ENCODE measurements at places on chromosomes 5 and 9. TPM values are rescaled to one million over a fixed set of nuclear protein-coding genes. Genes with fewer than 3 reads are reported as not detected.

DNA sequence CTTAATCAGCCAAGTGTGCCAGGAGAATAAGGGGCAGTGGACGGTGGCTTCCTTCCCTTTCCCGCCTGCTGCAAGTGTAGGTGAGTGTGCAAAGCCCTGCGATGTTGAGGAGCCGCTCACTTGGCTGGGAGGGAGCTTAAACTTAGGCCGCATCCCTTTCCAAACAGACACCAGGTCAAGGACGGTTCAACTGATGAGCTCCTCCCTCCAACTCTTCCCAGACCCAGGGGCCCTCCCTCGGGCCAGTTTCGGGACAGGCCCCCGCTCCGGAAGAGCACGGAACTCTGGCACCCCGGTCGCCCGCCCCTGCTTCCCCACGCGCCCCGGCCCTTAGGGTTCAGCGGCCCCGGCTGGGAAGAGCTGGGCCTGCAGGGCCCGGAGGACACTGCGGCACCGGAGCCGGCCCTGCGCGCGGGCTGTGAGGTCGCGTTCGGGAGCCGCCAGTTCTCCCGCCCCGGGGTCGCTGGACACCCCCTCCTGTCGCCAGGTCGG lies 481 bp downstream of the MRPL36 start:
- peak; percentile 44 for DNase-seq

GRCh38 chr5:141413540-141414069 lies 818 bp downstream of the PCDHGA10 start:
- peak; percentile 15 for DNase-seq

DNA sequence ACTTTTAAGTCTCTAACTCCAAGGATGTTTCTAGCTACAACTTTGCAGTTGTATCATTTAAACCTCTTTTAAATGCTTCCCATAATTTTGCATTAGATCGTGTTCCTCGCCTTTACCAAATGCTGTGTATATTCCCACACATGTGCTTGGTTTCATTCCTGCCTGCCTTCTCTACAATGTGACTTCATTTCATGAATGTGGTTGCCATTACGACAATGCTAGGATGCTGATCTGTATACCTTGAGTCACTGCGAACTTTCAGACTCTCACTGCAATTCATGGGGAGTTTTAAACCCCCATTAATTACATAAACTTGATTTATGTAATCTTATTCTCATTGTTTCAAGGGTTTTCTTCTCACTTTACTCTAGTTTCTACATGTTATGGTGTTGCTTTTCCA lies 50.3 kb downstream of the UBE2QL1 start:
- no peak for DNase-seq

- peak; percentile 81 for DNase-seq
Measured at GRCh38 chr9:70406434-70406862, 8.0 kb downstream of the KLF9 start.

DNA sequence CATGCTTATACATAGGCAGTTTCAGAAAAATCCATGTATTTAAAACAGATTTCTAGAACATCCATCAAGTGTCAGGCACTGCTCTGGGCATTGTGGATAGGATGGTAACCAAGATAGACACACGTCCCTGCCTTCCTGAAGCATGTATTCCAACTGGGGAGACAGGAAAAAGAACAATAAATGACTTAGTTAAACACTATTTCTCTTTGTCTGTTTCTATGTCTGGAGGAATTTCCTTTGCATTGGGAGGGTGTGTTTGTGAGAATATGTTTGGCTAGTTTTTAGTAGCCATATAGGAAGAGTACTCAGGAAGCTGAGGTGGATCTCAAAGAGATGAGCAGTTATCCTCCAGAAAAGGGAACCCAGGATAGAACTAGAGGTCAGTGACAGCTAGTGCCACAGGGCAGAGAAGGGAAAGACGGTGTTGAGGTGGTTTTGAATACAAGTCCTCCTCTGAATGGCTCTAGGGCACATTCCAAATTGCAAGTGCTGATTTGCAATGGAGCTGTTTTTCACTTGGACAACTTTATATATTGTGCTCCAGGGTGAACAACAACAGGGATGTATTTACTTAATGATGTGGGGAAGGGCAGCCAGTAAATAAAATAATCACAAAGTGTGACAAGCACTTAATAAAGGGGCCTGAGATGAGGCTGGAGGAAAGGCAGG lies 144.7 kb upstream of the SHB start:
- no peak for DNase-seq

GRCh38 chr9:38042626-38043357 lies 26.2 kb downstream of the SHB start:
- DNase-seq = no peak

GRCh38 chr5:122366501-122366900 lies 54.5 kb downstream of the SNCAIP start:
- DNase-seq = no peak

GRCh38 chr5:154999865-155000264 lies 13.7 kb upstream of the KIF4B start:
- no peak for DNase-seq

DNA sequence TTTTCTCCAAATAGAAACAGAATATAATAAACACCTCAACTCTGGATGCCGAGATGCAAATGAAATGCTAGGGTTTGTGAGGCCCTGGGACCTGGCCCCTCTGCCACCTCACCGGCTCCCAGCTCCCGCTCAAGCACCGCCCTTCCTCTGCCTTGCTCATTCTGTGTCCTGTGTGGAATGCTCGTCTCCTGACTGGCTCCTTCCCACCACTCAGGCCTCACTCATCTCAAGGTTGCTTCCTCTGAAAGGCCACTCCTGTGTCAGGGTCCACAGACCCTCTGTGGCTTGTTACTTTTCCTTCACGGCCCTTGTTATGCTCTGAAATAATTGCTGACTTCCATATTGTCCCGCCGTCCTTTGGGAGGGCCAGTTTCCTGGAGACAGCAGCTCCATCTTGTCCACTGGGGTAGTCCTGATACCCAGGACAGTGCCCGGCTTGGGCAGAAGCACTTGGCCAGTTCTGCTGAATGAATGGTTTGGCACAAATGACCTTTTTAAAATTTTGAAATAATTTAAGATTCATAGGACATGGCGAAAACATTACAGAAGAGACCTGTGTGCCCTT lies 15.4 kb downstream of the RNF44 start:
- DNase-seq = no peak

GRCh38 chr9:115057559-115057958 lies 60.4 kb downstream of the TNC start:
- no peak for DNase-seq

DNA sequence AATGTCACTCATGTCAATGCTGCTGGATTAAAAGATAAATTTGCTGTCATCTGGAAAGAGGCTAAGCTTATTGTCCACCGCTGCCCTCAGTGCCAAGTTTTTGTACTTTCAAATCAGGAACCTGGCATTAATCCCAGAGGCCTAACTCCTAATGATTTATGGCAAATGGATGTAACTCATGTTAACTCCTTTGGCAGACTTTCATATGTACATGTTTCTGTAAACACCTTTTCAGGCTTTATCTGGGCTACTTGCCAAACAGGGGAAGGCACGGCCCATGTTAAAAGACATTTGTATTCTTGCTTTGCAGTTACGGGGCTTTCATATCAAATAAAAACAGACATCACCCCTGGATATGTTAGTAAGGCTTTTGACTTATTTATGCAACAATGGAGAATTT lies 608.0 kb upstream of the ACO1 start:
- peak; percentile 21 for DNase-seq

- DNase-seq = no peak
Measured at GRCh38 chr5:71751422-71751821, 32.3 kb downstream of the CARTPT start.

- DNase-seq = no peak
Measured at GRCh38 chr5:138466125-138466899, 1.0 kb downstream of the EGR1 start.

DNA sequence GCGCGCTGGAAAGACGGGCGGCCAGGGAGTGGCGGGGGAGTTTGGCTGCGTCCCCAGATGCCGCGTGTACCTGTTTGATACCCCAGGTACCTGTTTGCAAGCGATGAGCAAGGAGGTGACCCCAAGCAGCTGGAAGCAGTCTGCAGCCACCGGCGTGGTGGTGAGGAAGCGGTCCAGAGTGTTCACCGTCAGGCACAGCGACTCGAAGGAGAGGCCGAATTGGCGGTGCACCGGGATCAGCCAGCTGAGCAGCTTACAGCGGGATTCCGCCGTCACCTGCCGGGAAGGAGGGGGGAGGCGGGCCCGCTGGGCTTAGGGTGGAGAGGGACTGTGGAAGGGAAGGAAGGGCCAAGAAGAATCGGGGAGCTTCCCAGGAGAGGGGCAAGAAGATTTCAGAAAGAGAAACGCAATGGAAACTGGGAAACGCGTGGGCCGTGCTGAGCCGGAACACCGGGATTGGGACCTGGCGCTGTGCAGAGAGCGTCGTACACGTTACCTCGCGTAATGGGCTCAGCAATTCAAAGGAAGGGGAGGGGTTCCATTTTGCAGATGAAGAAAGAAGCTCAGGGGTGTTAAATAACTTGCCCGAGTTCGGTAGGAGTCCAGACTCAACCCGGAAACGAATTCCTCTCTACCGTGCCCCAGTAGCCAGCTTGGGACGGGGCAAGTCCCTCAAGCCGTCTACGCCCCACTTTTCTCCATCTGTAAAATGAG lies 980 bp downstream of the CCNO start:
- no peak for DNase-seq

- DNase-seq = no peak
Measured at GRCh38 chr5:124652514-124652819, 94.0 kb downstream of the ZNF608 start.

DNA sequence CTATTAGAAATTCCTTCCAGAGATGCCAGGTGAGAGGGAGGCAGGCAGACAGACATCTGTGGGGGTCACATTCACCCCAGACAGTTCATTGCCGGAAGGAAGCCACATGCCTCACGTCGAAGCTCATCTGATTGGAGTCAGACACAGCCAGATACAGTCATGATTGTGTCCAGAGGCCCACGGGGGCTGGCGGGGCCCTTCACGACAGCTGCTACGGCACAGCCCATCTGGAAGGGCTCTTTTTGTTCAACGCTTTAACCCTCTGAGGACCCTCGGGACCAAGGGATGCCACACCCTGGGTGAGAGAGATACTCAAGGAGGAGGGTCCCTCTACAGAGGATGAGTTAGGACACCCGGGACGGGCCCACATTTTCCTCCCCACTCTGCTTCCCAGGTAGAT lies 31.9 kb upstream of the GABRP start:
- DNase-seq = no peak

DNA sequence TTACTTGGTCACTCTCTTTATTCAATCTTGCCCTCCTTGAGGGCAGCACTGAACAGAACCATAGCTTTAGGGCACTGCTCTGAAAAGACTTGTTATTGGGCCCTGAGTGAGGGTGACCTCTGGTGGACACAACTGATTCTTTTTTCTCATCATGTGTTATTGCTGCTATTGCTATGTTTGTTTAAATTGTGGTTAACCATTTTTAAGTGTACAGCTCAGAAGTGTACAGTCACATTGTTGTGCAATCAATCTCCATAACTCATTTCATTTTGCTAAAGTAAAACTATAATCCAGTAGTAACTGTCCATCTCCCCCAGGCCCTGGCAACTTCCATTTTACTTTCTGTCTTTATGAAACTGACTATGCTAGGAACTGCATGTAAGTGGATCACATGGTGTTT lies 351.1 kb upstream of the RIOK2 start:
- DNase-seq = peak; percentile 97

- peak; percentile 34 for DNase-seq
Measured at GRCh38 chr9:99018653-99019052, 74.9 kb downstream of the COL15A1 start.

DNA sequence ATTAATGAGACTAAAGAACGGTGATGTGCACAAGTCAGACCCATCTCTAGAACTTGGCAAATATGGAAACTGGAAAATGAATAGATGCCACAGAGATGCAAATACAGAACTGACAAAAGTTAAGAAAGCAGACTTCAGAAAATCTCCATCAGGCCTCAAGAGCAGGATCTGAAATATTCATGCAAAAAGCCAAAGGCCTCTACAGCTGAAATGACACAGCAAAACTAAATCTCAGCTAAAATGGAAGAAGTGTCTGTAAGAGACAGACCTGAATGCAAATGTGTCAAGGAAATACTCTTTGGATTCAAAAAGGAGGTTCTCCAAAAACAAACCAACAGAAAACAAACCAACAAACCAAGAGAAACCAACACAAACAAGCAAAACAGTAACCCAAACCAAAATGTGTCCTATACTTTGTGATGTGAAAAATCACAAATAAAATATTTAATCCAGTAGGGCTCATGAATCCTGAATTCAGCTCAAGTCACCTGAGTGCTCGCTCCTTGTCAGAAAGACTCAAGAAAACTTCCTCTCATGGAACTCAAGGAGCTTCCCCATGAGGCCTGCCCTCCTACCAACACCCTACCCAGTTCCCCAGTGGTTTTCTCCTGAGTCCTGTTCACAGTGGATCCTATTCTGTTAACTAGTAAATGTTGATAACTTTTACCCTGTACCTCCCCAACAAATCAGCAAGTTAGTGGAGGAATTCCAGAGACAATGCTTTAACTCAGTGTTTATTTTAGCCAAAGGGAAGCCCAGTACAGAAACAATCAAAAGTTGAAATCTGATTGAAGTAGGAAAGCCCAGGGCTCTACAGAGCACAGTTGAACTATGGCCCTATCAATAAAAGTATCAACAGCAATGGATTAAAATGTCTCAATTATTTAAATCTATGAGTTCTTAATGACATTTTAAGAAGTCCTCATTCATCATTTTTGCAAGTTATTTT lies 14.6 kb downstream of the MRPS27 start:
- DNase-seq = no peak

DNA sequence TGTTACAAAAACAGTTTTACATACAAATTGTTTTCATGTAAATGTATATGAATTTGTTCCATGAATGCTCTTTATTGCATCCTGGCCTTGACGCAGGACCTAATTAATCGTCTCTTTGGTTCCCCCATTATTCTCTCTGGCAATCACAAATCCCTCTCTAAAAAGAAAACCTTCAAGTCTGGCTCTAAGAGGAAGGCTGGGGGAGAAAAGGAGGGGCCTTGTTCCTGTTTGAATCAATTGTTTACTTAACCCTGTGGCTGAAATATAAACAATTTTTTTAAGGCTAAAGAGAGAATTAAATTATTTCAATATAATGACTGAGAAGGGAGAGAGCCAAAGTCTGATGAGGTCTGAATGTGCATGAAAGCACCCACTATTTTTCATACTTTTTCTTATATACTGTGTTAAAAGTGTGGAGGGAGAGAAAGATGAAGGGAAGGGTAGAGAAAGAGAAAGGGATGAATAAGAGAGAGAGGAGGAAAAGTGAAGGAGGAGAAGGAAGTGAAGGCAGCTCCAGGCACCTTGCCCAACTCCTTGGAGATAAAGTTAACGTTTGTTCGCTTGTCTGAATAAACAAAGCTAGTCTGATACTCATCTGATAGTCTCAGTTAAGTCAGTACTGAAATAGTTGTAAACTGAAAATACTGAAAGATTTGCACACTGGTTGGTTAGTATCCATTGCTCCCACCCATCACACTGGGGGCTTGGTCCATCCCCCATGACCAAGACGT lies 116.4 kb upstream of the SPDL1 start:
- no peak for DNase-seq

- DNase-seq = no peak
Measured at GRCh38 chr5:32733590-32734340, 22.6 kb downstream of the NPR3 start.

- DNase-seq = peak; percentile 75
Measured at GRCh38 chr5:115463983-115464382, 80.6 kb downstream of the FEM1C start.

MUSK gene
- total RNA-seq = 71.1 TPM

MYOZ3 gene
- total RNA-seq = under 0.01 TPM

SELENOP gene
- total RNA-seq = 29.4 TPM

NEUROG1 gene
- total RNA-seq = not detected

FIBCD1 gene
- total RNA-seq = 0.51 TPM

PKD2L2 gene
- total RNA-seq = not detected

All from LHCN-M2 (cell line).